Left lobe of liver (tissue), 2 donors: ENCODE measurements at places on chromosomes 4 and X. TPM values are rescaled to one million over a fixed set of nuclear protein-coding genes. Genes with fewer than 3 reads are reported as not detected.

- no peak for DNase-seq
Measured at GRCh38 chr4:105837037-105837436, 58.2 kb upstream of the NPNT start.

- no peak for DNase-seq
Measured at GRCh38 chr4:21134994-21135393, 434.7 kb downstream of the PACRGL start.

DNA sequence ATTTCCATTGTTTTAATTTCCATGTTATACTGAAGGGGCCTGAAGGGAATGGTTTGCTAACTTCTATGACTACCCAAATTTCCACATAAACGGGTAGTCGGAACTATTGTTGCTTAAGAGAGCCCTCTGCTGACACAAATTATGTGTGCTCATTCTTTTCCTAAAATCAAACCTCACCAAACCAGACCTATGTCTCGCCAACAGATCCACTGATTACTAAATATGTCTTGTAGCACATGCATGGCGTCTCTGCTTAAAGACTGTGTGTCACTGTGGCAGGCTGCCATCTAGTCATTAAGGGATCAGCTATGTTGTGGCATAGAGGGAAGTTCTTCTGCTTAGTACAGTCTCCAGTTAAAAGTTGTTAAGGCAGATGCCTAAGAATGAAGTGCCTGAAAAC is 25.1 kb downstream of the PIR start:
- DNase-seq, result no peak

DNA sequence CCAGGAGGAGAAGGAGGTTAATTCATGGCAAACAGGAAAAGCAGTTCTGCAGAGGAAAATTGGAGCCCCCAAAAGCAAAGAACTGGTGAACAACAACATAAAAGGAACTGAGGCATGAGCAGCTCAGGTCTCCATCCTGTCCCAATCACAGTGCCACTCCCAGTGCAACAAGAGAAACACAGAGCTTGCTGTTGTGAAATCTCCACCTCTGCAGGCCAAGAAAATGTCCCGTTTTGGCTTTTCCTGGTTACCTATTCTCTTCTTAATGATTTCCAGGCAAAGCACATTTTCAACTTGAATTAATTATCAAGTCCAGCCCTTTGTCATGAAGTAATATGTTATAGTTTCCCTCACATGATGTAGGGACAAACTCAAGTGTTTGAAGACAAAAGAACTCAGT is 778 bp downstream of the C1QTNF7 start:
- no peak for DNase-seq

- DNase-seq, result no peak
Measured at GRCh38 chr4:78022517-78022916, 34.6 kb upstream of the FRAS1 start.

DNA sequence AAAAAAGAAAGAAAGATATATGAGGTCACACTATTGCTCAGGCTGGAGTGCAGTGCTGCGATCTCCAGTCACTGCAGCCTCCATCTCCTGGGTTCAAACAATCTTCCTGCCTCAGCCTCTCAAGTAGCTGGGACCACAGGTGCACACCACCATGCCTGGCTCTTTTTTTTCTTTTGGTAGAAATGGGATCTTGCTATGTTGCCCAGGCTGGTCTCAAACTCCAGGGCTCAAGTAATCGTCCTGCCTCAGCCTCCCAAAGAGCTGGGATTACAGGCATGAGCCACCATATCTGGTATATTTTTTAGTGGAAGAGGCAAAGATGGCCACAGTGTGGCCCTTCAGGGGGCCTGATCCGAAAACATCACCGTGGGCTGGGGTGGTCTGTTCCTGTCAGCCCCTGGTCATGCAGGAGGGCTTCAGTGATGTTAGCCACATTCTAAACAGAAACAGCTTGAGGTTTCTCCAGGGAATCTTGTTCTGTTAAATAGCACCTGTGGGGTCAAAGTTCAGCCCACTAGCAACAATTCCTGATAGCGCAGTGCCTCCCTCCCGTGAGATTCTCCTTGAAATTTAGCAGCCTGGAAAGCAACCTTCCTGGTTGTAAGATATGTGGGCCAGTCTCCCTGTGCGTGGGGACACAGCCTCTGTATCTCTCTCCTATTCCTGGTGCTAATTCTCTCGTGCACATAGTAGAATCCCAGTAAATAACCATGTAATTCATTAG is 7.3 kb upstream of the DHRSX start:
- no peak for DNase-seq

GRCh38 chrX:77952173-77952572 is 17.3 kb downstream of the PGAM4 start:
- no peak for DNase-seq

- no peak for DNase-seq
Measured at GRCh38 chr4:42436928-42437565, 39.8 kb downstream of the SHISA3 start.

DNA sequence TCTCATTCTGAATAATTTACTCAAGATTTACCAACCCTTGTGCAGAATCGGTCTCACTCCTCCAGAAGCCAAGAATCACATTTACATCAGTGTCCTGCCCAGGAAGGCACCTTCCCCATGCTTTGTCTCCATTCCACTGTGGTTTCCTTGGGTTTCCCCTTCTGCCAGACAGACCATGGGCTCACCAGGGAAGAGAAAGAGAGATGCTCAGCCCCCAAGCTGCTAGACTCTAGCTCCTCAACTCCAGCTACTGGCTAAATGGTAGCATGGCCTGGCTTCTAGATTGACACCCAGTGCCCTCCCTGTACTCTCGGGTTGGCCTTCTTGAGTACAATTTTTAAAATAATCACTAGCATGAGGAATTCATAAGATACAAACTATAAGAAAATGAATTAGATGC is 12.9 kb downstream of the TLR10 start:
- no peak for DNase-seq

- no peak for DNase-seq
Measured at GRCh38 chr4:158821228-158821971, 52.6 kb downstream of the FNIP2 start.

DNA sequence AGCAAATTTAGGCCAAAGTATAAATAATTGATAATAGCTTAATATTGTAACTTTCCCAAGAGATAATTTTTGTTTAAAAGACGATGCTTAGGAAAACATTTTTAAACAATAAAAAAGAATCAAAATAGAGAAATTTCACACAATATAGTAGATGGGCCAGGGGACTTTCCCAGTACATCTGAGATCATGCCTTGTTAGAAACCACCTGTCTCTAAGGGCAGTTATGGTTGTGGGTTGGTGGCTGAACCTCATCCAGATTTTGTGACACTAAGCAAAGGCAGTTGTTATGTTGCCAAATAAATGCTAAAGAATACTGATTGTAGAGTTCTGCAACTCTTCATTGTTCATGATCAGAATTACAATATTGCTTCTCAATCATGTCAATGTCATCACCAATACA is 270.6 kb downstream of the BANK1 start:
- DNase-seq, result no peak

- DNase-seq, result no peak
Measured at GRCh38 chr4:126346654-126347053, 1031.9 kb downstream of the FAT4 start.

DNA sequence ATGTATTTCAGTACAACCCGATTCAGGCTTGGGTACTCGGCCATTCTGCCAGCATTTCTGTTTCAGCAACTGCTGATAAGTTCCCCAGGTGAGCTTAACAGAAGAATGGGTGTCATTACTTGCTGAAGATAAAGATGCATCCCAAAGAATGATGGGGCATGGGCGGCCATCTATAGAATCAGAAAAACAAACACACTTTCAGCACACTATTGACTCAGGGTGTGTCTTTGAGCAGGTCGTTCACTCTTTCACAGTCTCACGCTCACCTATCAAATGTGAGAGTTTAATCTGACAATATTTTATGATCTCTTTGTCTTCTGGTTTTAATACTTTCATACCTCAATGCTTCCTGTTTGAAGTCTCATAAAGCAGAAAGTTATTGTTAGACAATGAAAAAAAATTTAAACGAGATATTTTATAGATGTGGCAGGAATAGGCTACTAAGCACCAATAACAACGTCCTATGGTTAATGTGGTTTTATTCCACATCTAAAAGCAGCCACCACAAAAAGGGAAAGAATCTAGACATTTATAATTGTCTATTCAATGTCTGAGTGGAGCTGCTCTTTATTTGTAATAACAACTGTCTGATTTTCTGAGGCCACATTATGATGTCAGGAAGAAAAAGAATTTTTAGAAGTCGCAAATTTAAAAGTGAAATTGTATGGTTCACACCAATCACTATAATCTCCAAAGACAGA is 17.0 kb downstream of the GASK1B start:
- no peak for DNase-seq

DNA sequence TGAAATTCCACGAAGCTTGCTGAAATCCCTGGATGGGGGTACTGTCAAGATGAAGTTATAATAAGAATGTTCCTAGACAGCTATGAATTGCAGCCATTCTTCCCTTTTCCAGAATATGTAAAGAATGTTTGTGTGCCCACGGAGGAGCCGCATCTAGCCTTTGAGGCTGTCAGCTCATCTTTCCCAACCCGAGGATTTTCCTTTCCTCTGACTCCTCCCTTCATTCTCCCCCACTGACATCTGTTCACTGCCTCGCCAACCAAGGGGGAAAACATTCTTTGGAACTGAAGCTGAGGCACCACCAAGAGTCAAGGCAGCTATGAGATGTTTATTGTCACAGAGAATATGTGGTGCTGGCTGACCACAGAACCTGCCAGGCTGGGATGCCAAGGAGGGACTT is 8.8 kb downstream of the NHSL2 start:
- no peak for DNase-seq

DNA sequence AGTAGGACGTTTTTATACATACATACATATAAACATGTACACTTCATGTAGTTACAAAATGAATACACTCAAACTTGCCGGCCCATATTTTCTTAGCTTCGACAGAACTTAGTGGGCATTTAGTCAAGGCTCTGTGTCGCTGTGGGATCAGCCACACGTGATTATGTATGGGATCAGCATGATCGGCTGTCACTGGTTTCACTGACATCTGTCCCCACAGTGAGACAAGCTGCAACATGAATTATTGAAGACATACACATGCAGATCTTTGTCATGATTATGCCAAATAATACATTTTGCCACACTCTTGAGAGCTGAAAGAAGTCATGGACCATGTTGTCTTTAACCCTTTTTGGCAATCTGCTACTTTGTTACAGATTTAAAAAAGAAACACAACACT is 38.2 kb upstream of the NAA11 start:
- no peak for DNase-seq

DNA sequence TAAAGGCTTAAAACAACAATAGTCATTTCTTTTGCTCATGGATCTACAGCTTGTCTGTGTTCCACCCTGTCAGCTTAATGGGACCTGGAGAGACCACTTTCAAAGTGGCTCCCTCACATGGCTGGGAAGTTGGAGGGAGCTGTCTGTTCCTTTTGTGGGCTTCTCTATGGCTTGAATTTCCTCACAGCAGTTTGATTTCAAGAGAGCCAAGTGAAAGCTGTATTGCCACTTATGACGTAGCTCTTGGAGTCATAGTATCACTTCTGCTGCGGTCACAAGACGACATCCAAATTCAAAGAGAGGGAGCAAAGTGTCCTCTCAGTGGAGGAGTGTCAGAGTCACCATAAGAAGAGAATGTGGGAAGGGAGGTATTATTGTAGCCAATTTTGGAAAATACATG is 22.7 kb upstream of the ACSL1 start:
- no peak for DNase-seq

GRCh38 chrX:153763989-153764755 is at the start of gene PLXNB3:
TSS of gene PLXNB3 (plus strand) at chrX:153764249. CDS start at chrX:153765536, 1,287 bp downstream.
- peak; percentile 72 for DNase-seq

- DNase-seq, result peak; percentile 71
Measured at GRCh38 chr4:2797545-2798305, 4.8 kb downstream of the SH3BP2 start.

DNA sequence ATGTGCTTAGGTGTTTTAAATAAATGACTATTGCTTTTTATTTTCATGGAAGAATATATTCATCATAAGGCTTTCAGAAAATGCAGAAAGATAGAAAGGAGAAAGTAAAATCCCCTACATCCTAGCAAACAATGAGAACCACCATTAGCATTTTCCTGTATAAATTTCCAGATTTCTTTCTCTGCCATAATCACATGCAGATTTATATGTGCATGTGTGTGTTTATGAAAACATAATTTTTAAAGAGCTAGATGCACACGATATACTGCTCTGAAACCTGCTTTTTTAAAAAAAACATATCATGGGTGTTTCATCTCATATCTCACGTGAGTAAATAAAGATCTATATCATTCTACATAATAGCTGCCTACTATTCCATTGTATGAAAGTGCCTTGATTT is 26.4 kb upstream of the PPARGC1A start:
- no peak for DNase-seq

- no peak for DNase-seq
Measured at GRCh38 chr4:147488556-147488955, 7.7 kb downstream of the EDNRA start.

AMTN gene
- total RNA-seq, result not detected

NAP1L3 gene
- 0.30 TPM for total RNA-seq

CD99L2 gene
- 36.7 TPM for total RNA-seq

TCP11X2 gene
- total RNA-seq, result not detected

HELQ gene
- total RNA-seq, result 6.7 TPM

USP17L21 gene
- total RNA-seq, result not detected
